ENCODE measurements at places on chromosomes 1 and 21.

DNA sequence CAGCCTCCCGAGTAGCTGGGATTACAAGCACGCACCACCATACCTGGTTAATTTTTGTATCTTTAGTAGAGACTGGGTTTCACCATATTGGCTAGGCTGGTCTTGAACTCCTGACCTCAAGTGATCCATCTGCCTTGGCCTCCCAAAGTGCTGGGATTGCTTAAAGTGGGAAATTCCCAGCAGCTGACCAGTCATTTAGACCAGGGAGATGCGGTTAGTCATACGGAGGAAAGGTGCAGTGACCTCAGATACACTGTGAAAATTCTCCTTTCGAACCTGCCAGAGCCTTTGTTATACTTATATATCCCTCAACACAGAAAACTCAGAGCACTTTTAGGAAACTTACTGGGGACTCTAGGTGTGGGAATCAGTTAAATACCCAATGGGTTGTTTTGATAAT, 39.6 kb downstream of the MAP10 start:
- DNase-seq: no peak

- no peak for DNase-seq
Measured at GRCh38 chr1:234731569-234732085, 121.6 kb upstream of the IRF2BP2 start.

DNA sequence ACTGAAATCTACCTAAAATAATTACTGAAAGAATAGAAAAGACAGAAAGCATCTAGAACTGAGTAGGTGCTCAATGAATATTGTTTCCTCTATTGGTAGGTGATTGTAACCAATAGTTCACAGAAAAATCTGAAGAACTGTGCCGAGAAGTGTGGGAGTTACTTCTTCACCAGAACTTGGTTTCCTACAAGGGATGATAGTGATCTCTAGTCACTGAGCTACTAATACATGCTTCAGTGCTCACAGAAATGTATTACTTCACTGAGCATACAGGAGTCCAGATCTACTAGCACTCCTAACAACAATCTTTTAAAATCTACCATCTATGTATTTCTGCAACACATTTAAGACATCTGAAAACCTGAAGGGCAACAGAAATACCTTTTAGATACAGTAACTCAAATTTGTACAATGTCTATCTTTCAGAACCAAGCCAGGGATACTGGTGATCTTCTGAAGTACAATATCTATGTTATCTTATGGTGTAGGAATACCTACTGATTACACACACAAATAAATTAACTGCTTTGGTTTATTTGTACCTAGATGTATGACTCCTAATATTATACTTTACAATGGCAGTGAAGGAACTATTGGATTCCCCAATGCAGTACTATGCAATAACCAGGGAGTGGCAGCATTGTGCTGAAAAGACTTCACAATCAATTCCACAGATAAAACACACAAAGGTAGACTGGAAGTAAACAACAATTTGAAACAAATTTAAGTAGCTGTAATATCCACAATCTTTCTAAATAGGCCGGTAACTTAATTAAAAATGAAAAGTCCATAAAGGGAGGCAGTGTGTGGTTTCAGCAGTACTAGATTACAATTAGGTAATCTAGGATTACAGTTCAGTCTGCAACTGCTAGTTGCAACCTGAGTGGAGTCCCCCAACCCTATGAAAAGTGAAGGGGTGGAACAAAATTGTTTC, 243.0 kb downstream of the SLC45A1 start:
- DNase-seq: no peak

- DNase-seq: no peak
Measured at GRCh38 chr1:20992322-20993056, 184.2 kb downstream of the EIF4G3 start.

DNA sequence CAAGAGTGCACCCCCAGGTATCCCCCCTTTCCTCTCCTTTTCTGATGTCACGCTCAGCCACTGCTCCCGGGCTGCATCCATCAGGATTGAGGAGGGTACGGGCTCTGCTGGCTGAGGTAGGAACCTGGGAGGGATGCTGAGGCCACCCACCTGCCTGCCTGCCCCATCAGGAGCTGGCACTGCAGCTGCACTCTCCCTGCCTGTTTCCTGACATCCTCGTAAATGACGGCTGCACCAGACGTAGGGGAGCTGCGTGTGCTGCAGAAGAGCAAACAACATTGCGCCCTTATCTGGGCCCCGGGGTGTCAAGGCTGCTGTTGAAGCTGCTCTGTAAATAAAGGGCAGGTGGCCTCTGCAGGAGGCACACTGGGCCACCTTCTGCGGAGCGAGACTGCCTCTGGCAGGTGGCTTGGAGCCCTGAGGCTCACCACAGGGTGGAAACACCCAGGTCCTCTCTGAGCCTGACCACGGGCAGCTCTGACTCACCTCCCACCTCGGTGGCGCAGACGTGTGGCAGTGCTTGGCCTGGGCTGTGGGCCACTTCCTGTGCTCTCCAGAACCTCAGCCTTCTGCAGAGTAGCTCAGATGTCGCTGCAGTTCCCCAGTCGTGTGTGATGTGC, 30.9 kb downstream of the SNAP47 start:
- peak; percentile 63 for DNase-seq

- DNase-seq: no peak
Measured at GRCh38 chr1:159509440-159510228, 26.2 kb downstream of the OR10J5 start.

GRCh38 chr1:86419277-86419903, 4.6 kb upstream of the CLCA2 start:
- DNase-seq: no peak

GRCh38 chr1:43524804-43525203, 5.9 kb upstream of the PTPRF start:
- no peak for DNase-seq

DNA sequence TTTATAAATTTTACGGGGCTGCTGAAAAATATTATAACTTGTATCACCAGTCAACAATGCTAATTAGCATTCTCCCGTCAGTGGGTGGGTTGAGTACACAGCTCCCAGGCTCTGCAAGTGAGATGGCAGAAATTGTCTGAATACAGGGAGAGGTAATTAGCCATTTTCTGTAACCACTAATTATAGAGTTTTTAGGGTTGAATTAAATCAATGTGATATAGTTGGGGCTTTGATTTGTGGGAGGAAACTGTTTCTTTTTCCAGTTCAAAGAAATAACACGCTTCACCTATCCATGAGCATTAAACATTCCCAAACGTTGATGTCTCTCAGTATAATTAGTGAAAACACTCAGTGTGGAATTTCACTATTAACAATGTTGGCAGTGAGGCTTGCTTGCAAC, 1.5 kb downstream of the VANGL1 start:
- no peak for DNase-seq

GRCh38 chr1:66168948-66169671, 364.8 kb upstream of the SGIP1 start:
- DNase-seq: no peak

DNA sequence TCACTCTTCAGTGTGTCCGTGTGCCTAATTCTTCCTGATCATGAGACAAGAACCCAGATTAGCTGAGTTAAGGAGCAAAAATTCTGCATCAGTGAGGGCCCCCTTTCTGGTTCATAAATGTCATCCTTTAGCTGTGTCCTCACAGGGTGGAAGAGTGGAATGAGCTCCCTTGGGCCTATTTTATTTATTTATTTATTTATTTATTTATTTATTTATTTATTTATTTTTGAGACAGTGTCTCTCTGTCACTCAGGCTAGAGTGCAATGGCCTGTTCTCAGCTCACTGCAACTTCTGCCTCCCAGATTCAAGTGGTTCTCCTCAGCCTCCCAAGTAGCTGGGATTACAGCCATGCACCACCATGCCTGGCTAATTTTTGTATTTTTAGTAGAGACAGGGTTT, 131.7 kb downstream of the PATJ start:
- DNase-seq: no peak

GRCh38 chr1:160519642-160520435, 3.2 kb downstream of the SLAMF6 start:
- no peak for DNase-seq

GRCh38 chr1:40787737-40788560, 4.4 kb downstream of the KCNQ4 start:
- DNase-seq: no peak

GRCh38 chr1:199619223-199619622, 408.3 kb upstream of the NR5A2 start:
- no peak for DNase-seq

DNA sequence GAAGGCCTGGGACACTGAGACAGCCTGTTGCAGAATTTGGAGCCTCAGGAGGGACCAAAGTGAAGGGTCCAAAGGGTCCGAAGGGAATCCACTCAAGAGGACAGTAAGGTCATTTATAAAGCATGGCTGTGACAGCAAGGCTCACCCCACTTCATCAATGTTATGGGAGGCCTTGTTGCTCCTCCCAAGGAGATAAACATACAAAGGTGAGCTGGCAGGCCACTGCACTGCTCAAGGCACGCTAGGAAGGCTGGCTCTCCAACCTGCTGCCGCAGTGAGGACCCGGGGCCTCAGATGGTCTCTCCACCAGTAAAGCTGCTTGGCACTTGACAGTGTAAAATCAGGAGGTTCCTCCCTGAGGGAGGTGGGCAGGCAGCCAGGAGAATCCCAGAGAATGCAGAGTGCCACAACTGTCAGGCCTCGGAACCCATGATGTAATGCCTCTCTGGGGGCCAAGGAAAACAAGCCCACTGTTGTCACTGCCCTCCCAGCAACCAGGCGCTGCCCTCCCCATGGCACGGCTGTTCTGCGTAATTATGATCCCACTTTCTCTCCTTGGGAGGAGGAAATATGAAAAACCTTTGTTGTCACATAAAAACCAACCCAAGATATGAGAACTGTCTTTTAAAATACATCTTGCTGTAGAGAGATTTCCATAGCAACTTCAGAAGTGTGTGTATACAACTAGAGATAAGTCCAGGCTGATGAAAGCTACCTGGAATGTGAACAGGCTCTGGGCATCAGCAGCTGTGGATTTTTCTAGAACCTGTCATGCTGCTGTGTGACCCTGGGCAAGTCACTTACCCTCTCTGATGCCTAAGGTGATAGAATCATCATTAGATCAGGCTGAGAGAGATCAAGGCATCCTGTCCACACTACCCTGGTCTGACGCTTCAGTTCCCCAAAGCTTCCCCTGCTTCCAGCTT, 102.5 kb downstream of the KCNN3 start:
- DNase-seq: no peak
